ENCODE measurements at places on chromosomes 4 and X.

DNA sequence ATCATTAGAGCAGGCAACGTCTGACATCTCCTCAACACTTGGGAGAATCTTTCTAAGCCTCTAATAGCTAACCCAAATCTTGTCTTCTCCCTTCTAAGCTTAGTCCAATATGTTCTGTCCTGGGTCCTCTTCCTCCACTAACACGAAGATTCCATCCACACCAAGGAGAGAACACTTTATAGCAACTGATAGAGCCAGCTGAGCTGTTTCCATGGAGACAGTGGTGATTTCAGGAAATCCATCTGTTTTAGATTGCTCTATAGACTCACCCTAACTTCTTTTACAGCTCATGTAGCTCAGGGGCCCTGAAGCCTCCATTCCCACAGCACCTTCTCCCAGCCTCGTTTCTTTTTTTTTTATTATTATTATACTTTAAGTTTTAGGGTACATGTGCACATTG lies 37.4 kb downstream of the SCD5 start:
- DNase-seq = no peak

GRCh38 chrX:123756320-123756719 lies 23.5 kb upstream of the THOC2 start:
- DNase-seq = no peak

- no peak for DNase-seq
These were observed 20.6 kb upstream of the CT55 start for GRCh38 chrX:135191838-135192237.

DNA sequence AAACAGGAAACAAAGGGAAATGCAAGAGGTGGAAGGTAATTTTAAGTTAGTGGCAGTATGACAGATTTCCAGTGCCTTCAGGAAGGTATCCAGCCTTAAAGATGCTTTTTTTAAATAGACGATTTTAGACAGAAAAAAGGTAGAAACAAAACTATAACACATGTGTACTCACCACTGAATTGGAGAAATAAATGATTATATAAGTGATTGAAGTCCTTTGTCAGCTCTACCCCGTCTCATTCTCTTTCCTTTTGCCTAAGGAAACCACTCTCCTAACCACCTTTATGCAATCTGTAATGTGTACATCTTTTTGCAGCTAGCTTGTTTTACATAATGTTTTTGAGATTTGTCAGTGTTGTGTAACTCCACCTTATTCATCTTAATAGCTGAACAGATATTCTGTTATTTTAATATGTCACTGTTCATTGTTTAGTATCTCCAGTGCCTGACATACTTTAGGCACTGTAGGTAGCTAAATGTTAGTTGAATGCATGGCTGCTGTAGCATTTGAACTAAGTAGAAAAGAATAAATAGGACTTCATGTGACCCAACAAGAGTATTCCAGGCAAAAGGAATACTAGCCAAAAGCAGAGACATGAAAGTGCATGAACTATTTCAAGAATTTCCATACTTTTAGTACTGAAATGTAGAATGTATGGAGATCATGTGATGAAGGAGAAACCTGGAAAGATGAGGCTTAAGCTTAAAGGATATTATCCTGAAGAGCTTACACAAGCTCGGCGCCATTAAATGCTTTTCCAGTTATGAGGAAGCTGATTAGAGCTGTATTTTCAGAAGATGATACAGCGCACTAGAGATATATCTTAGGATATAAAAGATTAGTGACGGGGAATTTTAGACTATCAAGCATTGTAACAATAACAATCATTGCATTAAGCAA lies 865 bp downstream of the FAM200B start:
- no peak for DNase-seq

- no peak for DNase-seq
These were observed 272.2 kb upstream of the RASGEF1B start for GRCh38 chr4:81743731-81744435.

- no peak for DNase-seq
These were observed 96.5 kb downstream of the WWC2 start for GRCh38 chr4:183195534-183195933.

DNA sequence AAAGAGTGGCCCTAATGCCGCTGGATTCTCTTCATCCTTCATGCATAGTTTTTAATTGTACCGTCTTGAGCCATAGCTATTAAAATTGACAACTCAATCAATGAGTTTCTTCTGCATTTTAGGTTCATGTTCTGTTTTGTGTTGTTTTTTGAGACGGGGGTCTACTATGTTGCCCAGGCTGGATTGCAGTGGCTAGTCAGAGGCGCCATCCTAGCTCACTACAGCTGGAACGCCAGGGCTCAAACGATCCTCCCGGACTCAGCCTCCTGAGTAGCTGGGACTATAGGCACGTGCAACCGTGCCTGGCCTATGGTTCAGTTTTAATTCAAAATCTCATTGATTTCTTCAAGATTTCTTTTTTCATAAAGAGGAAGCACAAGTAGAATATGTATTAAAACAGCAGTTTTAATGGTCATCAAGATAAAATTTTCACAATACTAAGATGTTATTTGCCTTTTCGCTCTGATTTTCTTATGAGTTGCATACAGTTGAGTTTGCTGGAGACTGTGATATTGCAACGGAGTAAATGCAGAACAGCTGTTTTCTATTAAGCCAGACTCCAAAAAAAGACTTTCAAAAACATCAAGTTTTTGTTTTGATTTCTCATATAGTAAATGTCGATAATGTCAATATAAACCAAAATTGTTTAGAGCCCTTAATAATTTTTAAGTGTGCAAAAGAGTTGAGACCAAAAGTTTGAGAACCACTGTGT lies 1.1 kb upstream of the STX18 start:
- no peak for DNase-seq

- no peak for DNase-seq
These were observed 13.2 kb upstream of the HAND2 start for GRCh38 chr4:173543266-173543665.

- no peak for DNase-seq
These were observed 6.6 kb downstream of the NKX1-1 start for GRCh38 chr4:1399508-1400190.
